ENCODE measurements at places on chromosomes 2 and 18. TPM values are rescaled to one million over a fixed set of nuclear protein-coding genes. Genes with fewer than 3 reads are reported as not detected.

Gene MTCL1
- 36.7 TPM for total RNA-seq

Gene TBR1
- total RNA-seq, result 0.09 TPM

- DNase-seq, result no peak
Observed at GRCh38 chr2:240512666-240513535, 44.9 kb downstream of the ANKMY1 start.

- DNase-seq, result no peak
Observed at GRCh38 chr2:229330952-229331351, 59.9 kb upstream of the PID1 start.

All from endothelial cell of umbilical vein (primary cell).